ENCODE measurements at places on chromosomes 5 and 9.

GRCh38 chr5:68746643-68747420 lies 347.0 kb upstream of the SLC30A5 start:
- DNase-seq = no peak

DNA sequence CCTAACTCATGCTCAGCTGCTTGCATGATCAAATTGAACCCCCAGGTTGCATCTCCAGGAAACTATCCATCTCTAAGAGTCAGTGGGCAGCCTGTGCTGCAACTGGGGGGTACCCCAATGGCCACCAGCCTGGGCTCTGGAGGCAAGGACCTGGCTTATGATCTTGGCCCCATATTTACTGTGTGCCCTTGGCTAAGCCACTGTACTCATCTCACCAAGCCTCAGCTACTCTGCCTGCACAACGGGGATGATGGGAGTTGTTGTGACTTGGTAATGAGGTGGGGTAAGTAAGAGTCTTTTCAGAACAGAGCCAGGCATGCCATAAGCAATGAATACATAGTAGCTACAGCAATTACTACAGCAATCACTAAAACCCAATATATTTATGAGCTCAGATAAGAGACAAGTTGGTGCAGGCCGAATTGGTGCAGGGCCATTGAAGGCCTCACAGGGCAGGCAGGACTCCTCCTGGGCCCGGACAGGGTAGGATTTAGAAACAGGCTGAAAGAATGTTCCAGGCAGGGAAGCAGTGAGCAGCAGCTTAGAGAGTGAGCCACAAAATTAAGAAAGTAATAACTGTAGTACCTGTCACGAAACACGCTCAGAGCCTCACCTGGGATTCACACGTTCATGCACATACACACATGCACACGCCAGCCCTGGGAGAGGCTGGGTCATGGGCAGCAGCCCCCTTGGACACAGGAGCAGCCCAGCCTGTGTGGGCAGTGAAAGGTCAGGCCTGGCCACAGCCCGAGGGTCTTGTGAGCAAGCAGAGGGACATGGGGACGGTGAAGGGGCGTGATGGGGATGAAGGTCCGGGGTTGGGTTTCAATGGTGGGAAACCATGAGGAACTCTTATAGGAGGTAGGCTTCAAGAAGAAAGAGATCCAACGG lies 74.1 kb downstream of the PAX5 start:
- no peak for DNase-seq

GRCh38 chr9:29213417-29214153 lies 1640.3 kb upstream of the C9orf72 start:
- peak; percentile 74 for DNase-seq

- DNase-seq = no peak
Measured at GRCh38 chr9:130763331-130764171, 70.0 kb downstream of the EXOSC2 start.

GRCh38 chr5:61142391-61142790 lies 19.9 kb downstream of the SMIM15 start:
- no peak for DNase-seq
